ENCODE measurements at places on chromosomes 6 and 20.
A peak's percentile ranks its signal among the peaks of the same experiment; 100 is the strongest.

DNA sequence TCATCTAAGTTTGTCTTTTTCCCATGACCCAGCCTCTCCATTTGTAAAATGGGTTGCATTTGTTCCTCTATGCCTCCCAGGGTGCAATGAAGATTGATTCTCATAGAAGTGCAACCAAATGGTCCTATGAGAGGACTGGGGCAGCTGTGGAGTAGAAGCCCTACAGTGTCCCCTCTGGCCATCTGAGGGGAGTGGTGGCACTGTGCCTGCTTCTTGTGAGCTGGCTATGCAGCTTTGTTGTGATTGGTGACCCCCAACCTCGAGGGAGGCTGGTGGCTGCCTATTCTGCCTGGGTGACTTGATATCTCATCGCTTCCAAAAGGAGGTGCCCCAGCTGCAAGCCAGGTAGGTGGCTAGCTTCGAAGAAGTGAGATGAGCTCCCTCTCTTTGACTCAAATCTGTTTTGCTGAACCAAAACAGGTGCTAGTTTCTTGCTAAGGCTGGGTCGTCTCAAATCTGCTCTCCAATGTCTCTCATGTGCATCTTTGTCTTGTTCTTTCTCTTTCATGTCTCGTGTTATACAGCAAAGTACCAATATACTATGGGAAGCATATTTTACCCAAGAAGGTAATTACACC, 33.9 kb downstream of the TXLNB start:
- DNase-seq = no peak

GRCh38 chr6:53651205-53651763, 14.3 kb downstream of the KLHL31 start:
- DNase-seq = peak; percentile 51

- DNase-seq = no peak
Observed at GRCh38 chr6:14883921-14884320, 361.9 kb upstream of the JARID2 start.

DNA sequence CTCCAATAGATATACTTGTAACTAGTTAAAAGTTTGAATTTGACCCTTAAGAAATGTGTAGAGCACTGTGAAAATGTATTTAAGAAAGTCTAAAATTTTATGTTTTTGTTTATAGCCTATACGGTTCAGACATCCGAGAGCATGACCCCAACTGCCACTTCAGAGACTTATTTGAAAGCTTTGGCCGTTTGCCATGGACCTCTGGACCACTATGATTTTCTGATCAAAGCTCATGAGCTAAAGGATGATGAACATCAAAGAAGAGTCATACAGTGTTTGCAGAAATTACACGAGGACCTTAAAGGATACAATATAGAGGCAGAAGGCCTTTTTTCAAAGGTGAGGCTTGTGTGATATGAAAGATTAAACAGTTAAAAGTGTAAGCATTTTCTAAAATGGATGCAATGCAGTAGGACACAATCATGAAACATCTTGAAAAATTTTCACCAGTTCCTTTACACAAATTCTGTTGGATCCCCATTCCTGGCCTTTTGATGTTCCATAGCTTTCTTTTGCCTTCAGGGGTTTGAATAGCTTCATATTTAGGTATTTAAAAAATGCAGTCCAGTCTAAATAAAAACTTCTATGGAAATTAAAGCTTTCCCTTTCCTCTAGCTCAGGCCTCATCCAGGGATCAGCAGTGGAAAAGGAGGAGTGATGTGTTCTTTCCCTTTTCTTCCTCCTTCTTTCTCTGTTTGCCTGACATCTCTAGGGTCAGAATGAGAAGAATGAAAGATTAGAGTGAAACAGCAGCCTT, 29.0 kb downstream of the AFG1L start:
- no peak for DNase-seq

- DNase-seq = no peak
Observed at GRCh38 chr20:62685781-62686555, 22.7 kb upstream of the NTSR1 start.

- no peak for DNase-seq
Observed at GRCh38 chr20:35461620-35462019, 6.2 kb downstream of the CEP250 start.

DNA sequence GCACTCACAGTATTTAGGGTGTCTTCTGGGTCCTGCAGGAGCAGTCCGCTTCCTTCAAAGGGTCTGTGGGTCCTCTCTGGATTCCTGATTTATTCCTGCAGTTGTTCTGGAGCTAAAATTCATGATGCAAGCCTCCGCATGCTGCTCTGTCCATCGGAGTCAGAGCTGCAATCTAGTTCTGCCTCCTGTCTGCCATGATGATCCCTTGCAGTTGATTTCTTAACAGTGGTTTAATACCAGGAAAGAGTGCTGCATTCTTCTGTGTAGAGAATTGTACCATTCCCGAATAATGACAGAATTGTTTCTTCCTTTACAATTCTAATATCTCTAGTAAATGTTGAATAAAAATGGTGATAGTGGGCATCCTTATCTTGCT, 72.0 kb upstream of the B3GAT2 start:
- DNase-seq = no peak

- DNase-seq = no peak
Observed at GRCh38 chr20:22106308-22106938, 401.0 kb downstream of the PAX1 start.

DNA sequence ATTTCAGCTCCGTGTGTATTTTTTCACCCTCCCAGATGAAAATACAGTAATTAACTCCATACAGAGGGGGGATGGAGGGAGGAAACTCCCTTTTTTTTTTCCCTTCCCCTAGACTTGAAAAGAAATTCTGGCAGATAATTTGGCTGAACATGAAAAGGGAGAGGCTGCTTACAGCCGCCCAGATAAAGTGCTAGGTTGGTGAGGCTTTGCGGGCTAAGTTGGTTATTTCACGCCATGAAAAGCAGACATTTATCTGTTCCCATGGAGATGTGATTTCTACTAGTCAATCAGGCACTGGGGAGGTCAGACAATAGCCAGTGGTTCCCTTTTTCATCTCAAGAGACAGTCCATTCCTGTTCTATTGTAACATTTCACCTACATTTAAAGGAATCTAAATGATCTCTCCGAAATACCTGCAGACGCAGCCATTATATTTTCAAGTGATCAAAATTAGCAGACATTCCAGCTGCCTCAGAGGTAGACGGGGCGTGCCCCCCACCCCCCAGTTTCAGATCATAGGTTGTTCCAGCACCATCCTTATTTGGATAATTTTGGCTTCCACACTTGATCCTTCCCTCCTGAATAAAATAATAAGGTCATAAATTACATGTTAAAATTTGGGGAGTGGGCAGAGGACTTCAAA, 143.9 kb upstream of the ZNF217 start:
- no peak for DNase-seq

GRCh38 chr6:71044753-71045152, 87.9 kb upstream of the B3GAT2 start:
- DNase-seq = no peak

DNA sequence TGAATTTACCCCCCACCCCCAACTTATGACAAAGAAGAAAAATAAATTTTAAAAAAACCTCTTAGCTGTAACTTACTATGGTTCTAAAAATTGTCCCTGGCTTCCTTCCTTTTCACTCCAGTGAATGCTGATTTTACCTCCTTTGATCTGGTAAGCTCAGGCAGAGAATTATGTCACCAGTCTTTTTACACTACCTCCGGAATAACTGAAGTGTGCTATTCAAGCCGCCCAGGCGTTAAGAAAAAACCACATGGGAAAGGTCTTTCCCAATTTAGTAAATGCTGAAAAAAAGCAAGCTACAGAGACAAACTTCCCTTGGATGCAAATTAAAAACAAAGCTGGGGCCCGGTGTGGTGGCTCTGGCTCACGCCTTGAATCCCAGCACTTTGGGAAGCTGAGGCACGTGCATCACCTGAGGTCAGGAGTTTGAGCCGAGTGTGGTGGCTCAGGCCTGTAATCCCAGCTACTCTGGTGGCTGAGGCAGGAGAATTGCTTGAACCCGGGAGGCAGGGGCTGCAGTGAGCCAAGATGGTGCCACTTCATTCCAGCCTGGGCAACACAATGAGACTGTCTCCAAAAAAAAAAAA, 12.4 kb downstream of the SNX5 start:
- DNase-seq = no peak

DNA sequence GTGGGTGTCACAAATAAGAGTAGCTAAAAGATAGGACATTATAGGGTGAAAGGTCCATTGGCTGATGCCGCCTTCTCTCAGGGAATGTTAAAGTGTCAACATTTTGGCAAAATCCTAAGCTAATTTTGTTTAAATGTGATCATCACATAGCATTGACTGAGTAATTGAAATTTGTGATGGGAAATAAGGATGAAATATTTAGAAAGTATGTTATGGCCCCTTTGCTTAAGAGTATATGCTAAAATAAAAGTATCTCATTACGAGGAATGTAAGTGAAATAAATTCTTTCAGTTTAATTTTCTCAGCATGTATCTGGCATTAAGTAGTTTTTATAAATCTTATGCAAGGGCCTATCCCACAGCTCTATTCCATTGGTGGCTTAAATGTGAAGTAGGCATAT, 229.2 kb downstream of the PRL start:
- no peak for DNase-seq

DNA sequence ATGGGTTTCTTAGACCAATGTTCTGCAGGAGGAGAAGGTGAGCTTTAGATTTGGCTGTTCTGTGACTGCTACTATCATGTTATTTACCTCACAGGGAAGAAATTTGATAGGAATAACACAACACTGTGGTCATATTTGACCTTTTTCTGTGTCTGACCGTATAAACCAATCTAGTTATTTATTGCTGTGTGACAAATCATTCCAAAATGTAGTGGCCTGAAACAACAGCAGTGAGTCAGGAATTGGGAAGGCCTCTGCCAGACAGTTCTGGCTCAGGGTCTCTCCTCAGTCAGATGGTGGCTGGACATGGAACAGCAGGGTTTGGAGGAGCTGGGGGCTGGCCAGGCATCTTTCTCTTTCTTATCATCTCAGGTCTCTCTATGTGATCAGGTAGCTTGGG, 33.0 kb downstream of the RIPOR2 start:
- DNase-seq = no peak

- no peak for DNase-seq
Observed at GRCh38 chr20:671252-672030, 4.2 kb downstream of the SCRT2 start.

GRCh38 chr6:9937031-9937763, 477.7 kb downstream of the TFAP2A start:
- DNase-seq = no peak

- DNase-seq = no peak
Observed at GRCh38 chr6:132612449-132613108, 11.5 kb downstream of the TAAR2 start.

DNA sequence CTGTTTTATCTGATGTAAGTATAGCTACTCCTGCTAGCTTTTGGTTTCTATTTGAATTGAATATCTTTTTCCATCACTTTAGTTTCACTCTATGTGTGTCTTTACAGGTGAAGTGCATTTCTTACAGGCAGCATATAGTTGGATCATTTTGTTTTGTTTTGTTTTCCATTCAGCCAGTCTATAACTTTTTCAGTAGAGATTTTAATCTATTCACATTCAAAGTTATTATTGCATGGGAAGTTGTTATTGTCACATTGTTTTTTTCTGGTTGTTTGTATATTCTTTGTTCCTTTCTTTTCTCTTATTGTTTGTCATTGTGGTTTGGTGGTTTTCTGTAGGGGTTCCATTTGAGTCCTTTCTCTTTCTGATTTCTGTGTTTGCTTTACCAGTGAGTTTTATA, 151.2 kb downstream of the PDE10A start:
- DNase-seq = no peak

DNA sequence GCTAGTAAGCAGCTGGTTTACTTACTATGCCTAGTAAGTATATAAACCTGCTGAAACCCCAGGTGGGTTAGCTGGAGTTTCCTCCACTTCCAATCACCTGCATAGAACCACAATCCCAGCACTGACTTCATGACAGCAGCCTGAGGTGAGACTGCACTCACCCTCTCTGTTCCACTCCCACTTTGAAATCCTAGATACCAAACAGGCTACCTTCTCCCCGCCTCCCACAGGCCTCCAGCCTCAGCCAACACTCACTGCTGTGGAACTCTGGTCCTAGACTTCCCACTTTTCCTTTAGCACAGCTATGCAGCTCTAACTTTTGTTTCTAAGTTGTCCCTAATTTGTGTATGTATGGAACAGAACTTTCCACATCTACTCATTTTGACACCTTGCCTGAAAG, 149.7 kb upstream of the ARID1B start:
- no peak for DNase-seq

DNA sequence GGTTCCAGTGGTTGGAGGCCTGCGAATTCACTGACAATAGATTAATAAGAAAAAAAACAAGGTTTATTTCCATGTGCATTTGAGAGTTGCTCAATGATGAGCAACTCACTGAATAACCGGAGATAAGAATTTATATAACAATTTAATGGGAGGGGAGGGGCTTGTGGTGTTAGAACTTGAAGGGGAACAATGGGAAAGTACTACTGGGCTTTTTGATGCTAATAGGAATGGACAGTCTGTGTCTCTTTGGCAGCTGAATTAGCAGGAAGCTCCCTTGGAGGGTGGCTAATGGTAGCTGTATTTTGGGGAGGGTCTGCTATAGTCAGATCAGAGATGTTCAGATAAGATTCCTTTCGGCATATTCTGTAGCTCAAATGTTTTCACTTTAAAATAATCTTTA, 62.4 kb upstream of the GMDS start:
- no peak for DNase-seq

DNA sequence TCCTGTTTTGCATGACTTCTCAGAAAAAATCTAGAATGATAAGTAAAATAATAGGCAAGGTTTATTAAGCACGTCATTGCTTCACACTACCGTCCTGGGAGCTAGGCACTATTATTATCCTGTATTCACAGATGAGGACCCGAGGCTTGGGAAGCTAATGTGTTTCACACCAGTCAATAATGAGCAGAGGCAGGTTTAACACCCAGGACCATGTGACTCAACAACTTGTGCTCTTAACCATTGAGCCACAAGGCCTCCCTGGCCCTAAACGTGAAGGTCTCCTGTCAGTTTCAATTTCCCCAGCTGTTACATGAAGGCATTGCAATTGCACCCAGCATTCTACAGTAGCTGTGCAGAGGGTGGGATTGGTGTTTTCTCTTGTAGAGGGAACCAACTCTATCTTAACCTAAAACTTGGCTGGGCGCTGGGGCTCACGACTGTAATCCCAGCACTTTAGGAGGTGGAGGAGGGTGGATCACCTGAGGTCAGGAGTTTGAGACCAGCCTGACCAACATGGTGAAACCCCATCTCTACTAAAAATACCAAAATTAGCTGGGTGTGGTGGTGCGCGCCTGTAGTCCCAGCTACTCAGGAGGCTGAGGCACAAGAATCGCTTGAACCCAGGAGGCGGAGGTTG, 191.2 kb downstream of the BCAS1 start:
- DNase-seq = no peak

DNA sequence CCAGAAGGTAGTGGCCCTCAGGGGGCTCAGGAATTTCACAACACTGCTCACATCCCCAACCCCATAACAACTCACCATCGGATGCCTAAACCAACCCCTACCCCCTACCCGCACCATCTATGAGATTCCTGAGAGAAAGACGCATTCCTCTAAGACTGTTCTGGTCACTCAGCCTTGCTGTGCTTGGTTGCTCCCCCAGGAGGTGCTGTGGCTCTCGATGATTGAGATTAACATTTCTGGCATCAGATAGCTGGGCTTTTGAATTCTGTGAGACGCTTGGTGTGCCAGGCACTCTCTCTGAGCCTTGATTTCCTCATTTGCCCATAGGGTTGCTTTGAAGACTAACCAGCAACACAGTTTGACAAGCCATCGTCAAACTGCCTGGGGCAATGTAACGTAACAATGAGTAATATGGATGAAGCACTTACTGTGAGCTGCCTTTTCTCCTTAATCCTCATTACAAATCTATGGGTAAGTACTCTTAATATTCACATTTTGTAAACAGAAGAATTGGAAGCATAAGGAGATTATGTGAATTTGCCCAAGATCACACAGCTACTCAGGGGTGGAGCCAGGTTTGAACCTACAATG, 978 bp downstream of the WFDC6 start:
- no peak for DNase-seq

GRCh38 chr6:132085731-132086130, 134.6 kb upstream of the CCN2 start:
- DNase-seq = no peak

Data from caudate nucleus (tissue), 63 donors.